Stimulated activated CD8-positive, alpha-beta memory T cell treated with anti-CD3 and anti-CD28 coated beads, Interleukin-15, amount 100 ng/mL, for 24 hours (primary cell): ENCODE measurements at places on chromosomes 11 and 22.

DNA sequence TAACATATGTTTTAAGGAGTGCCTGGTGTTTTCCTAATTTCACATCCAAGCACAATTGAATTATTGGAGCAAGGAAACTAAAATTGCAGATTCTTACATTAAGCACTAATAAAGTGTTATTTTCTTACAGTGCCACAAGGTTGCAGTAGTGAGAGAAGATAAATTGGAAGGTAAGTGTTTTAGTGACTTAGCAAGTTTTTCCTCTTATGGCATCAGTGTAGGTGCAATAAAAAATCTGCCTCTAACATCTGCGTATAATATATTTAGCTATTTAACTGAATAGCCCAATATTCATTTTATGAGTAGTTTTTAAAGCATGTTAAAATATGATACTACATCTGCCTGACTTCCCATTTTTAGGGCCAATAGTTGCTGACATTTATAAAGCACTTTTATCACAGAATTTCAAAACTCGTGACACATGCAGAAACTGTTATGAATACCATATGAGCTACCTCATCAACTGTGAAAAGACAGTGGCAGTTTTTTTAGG lies 19.0 kb downstream of the POLD3 start:
- no peak for DNase-seq

DNA sequence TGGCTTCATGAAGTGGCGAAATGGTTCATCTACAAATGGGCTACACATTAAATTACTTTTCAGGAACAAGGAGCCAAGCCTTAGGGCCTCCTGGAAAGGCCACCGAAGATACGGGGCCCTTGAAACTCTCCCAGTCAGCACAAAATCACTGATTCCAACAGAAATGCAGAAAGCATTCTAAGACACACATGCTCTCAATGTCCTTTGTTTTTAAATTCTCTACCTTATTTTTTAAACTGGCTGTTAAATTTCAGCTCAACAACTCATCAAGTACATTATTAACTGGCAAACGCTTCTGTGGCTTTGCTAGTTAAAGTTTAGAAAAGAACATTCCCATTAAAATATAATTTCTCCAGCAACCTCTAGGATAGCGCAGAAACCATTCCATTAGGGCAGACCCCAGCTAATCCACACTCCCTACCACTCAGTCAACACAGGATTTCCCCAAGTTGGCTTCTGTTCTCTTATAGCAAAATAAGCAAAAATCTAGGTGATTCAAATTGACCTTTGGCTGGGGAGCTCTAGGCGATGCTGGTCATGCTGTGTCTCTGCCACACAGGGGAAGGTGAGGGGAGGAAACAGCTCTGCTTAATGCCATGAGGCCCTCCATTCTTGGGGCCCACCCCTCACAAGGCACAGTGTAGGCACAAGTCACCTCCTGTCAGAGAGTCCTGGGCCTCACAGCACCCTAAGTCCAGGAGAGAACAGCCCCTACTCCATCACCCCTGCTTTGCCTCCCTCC lies 47.1 kb downstream of the PLEKHA7 start:
- DNase-seq = no peak

DNA sequence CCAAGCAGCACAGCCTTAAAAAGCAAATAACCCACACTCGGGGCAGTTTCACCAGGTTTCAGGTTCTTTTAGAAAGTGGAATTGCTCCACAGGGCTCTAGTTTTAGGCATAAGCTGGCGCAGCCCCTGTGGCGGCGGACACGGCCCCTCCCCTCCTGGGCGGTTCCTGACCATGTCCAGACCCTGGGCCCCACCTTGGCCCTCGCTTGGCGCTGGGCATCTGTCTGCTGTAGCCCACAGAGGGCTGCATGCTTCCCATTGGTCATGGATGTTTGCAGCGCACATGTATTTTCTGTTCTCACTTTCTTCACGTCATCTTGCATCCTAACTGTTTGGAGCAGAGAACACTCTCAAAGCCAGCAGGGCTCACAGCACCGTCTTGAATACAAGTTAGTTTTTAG lies 244.3 kb downstream of the BRD1 start:
- no peak for DNase-seq

DNA sequence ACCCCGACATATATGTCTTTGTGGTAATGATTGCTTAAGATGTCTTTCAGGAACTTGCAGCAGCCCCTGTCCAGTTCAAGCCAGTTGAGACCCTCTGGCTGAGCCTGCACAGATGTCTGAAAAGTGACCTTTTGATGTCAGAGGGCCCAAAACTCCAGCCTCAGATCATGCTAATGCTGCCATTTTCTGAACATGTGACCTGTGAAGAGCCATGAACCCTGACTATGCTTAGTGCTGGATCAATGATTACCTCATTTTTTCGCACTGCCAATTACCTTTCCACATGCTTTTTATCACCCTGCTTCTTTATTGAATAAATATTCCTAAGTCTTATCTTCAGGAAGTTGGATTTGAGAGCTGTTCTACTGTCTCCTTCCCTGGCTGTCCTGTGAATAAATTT lies 6.9 kb upstream of the CYP2R1 start:
- DNase-seq = no peak

DNA sequence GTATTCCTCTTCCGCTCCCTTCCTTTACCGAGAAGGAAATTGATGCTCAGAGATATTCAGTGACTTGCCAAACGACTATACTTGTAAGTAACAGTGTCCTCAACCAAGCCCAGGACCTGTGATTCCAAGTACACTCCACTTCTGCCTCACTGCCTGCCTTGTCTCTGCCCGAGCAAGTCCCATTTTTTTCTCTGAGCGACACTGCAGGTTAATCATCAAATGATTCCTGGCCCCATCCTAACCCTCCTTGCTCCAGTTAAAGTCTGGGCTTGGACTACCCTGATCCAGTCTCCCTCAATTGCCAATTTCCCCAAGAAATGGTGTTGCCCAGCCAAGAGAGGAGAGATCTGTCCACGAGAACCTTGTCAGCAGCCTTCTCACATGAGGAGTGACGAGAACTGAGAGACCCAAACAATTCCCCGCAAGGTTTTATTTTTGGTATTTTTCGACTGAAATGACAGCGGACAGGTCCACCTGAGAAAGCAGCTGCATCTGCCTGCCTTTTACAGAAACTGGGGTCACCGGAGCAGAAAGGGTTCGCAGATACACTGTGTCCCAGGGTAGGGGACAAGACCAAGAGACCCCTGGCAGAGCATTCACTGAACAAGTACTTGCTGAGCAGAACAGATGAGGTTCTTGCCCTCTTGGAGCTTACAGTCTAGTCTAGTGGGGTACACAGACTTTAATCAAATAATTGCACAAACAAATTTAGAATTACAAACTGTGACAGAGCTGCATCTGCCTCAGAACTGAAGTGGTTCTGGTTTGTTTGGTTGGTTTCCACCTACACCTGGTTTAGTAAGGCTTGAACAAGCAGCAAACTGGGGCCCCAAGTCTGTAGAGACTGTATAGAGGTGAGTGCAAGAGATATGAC lies 11.4 kb downstream of the POU2AF1 start:
- DNase-seq = no peak

DNA sequence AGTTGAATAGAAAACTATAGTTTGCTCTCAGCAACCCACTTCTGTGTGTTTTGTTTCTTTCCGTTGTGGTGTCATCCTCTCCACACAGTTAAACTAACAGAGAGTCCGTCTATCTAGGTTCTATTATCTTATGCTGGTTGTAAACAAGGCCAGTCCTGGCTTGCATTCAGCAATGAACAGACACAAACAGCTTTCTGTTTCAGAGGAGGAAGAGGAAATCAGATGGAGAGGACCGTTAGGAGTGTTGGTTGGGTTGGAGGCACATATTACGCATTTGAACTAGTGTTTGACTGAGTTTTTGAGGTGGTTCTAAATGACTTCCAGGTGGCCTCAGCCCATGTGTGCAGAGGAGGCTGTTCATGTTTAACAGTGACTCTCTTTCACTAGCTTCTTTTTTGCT lies 129.5 kb upstream of the SORL1-AS1 start:
- no peak for DNase-seq

- DNase-seq = no peak
Observed at GRCh38 chr11:17898782-17899181, 114.1 kb downstream of the SERGEF start.

- DNase-seq = no peak
Observed at GRCh38 chr22:50292643-50293440, 14.6 kb downstream of the PLXNB2 start.

GRCh38 chr22:44180706-44181032 lies at the start of gene PARVG:
Gene PARVG (plus strand): TSS chr22:44180925. CDS start chr22:44183330, 2,405 bp downstream.
- DNase-seq = no peak

DNA sequence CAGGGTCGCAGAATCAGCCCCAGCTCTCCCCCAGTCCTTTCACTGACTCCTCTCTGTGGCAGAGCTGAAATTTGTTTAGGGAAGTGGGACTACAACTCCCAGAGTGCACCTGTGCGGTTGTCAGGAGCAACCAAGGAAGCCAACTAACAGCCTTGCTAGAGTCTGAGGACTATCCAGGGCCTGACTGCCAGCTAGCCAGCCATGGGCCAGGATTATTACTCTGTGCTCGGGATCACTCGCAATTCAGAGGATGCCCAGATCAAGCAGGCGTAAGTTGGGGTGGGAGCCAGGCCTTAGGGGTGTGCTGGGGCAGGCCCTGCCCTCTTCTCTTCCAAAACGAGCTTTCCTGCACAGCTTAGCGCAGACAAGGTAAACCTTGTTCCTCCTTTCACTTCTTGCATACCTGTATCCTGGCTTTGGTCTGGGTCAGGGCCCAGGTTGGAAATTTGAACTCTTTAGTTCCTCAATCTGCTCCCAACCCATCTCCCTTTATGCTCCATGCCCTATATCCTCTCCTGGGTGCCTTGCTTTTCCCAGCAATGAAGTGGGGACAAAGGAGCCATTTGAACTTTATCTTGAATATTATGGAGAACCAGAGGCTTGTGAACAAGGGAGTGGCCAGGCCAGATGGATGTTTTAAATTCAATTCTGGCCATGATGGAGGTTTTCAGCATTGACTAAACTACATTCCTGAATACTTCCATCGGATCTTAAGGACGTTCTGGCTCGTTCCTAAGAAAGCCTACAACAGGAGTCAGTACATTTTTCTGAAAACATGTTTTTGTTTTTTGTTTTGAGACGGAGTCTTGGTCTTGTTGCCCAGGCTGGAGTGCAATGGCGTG lies at the start of gene DNAJB13:
TSS of gene DNAJB13 (plus strand) at position 158 of the 842 bp plus-strand sequence. CDS start at position 202, 44 bp downstream.
- DNase-seq = no peak

- no peak for DNase-seq
Observed at GRCh38 chr22:50298937-50299784, 8.3 kb downstream of the PLXNB2 start.

- DNase-seq = no peak
Observed at GRCh38 chr22:50722716-50723428, 15.1 kb upstream of the ACR start.

DNA sequence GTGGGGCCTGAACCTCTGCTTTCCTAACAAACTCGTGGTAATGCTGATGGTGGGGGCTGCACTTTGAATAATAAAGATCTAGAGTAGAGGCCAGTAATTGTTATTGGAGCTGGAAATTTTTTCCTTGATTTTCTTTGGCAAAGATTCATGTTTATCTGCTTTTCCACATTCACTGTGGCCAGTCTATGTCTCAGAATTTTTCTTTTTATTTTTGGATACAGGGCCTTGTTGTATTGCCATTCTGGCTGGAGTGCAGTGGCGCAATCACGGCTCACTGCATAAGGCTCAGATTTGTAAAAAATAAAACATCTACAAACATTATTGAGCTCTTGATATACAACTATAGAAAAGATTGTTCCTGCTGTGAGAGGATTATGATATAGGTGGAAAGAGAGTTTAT lies 1.6 kb downstream of the TMEM135 start:
- no peak for DNase-seq

GRCh38 chr22:36891646-36892045 lies 21.8 kb upstream of the CSF2RB start:
- no peak for DNase-seq

GRCh38 chr11:12456651-12457579 lies 79.5 kb downstream of the PARVA start:
- DNase-seq = no peak

- DNase-seq = peak; percentile 17
Observed at GRCh38 chr22:20205964-20206708, 55.3 kb upstream of the CCDC188 start.

DNA sequence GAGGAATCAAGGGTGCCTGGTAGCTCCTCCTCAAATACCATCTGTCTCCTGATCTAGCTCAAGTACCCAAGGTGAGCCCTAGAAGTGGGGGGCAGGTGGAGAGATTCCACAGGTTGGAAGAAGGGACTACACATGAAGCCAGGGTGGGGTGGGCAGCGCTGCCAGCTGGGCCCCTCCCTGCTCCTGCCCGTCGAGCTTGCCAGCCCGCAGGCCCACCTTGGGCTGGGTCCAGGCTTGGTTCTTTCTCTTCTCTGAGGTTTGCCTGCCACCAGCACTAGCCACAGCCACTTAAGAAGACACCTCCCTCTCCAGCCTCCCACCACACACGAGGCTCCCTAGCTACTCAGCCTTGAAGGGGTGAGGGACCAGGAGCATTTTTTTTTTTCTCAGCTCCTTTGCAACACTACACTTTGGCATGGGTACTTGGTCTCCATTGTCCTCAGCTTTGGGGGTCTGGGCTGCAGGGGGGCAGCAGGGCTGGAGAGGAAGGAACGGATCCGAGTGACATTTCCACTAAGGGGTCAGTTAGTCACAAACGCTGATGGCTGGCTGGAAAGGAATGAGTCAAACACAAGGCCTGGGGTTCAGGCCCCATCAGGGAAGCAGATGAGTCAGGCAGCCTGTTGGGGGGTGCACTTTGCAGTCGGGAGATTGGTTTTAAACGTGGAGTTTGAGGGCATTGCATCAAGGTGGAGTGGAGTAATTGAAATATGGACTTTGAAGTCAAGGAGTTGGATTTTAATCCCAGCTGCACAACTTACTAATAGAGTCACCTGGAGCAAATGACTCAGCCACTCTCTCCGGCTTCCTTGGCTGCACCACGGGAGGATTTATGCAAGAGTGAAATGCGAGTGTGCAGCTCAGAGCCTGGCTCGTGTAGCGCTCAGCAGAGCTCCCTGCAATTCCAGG lies 7.4 kb upstream of the NPTXR start:
- no peak for DNase-seq

DNA sequence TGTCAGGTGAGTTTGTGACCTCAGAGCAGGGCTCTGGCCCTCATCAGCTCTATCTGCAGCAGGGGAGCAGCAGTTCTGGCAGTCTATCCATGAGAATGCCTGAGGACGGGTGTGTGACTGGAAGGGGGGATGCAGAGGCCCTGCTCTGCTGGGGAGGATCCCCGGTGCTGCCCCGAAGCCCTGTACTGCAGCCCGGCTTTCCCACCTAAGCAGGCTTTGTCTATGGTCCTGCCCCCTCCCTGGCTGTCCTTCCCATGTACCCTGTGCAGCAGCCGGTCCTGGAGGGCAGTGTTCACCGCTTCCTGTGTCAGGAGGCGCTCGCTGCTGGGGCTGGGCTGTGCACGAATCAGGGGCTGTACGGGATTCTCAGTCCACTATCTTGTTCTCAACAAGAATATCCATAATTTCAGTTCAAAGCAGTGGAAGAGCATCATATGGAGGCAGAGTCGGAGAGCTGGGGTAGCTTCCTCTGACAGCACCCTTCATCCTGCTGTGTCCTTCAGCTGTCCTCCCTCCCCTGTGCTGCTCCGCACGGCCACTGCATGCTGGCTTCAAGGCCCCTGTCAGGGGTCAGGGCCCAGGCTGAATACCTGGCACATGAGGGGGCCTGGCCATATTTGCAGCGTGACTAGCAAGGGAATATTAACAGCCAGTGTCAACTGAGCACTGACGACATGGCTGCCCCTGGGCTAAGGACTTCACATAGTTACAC lies 125.2 kb downstream of the CTTN start:
- DNase-seq = no peak
